ENCODE measurements at places on chromosomes 4 and X. TPM values are rescaled to one million over a fixed set of nuclear protein-coding genes. Genes with fewer than 3 reads are reported as not detected.

- peaks cover 74% of the 10 kb centered on the region for H3K4me1 ChIP-seq
- H3K4me3 ChIP-seq = peak overlapping the region; percentile 22
- peaks cover 8% of the 10 kb centered on the region for H3K27me3 ChIP-seq
- peak; percentile 81 for DNase-seq
- H3K36me3 ChIP-seq = peaks cover 9% of the 10 kb centered on the region
These were observed 50.3 kb downstream of the MAML3 start for GRCh38 chr4:140103676-140104075.

Gene BTK
- 0.10 TPM for total RNA-seq

Gene SPANXA2
- not detected for total RNA-seq

Gene CDS1
- total RNA-seq = 0.33 TPM

DNA sequence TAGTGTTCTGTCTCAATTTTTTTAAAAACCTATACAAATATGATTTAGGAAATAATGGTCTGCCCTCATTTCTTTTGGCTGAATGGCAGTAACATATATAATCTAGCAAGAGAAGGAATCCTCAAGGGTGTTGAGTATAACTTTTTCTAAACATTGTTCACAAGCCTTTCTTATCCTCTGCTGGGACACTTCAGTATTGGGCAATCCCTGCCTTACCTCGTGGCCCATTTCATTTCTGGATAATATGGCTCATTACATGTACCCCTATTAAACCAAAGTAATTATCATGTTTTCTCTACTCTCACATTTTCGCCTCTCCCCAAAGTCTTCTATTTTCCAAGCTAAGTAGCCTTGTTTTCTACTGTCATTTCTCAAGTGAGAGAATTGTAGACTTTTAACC is 110.8 kb upstream of the STIM2 start:
- H3K4me1 ChIP-seq = peaks cover 19% of the 10 kb centered on the region
- H3K36me3 ChIP-seq = peaks cover 12% of the 10 kb centered on the region
- peaks cover 3% of the 10 kb centered on the region for H3K27me3 ChIP-seq
- no peak overlapping the region for H3K4me3 ChIP-seq
- DNase-seq = no peak
- no peak overlapping the region for H3K27ac ChIP-seq

Gene CXXC4
- total RNA-seq = not detected

GRCh38 chr4:84031401-84031800 is 467.7 kb downstream of the NKX6-1 start:
- no peak overlapping the region for H3K4me3 ChIP-seq
- H3K27ac ChIP-seq = no peak overlapping the region
- no peaks in the 10 kb centered on the region for H3K4me1 ChIP-seq

Gene PABPC4L
- total RNA-seq = not detected

- no peak overlapping the region for H3K27ac ChIP-seq
- H3K27me3 ChIP-seq = no peaks in the 10 kb centered on the region
- no peak overlapping the region for H3K4me3 ChIP-seq
- H3K4me1 ChIP-seq = peaks cover 24% of the 10 kb centered on the region
- peaks cover 66% of the 10 kb centered on the region for H3K36me3 ChIP-seq
These were observed 37.8 kb downstream of the ADD1 start for GRCh38 chr4:2881431-2881830.

- H3K36me3 ChIP-seq = no peaks in the 10 kb centered on the region
- no peak for DNase-seq
- no peaks in the 10 kb centered on the region for H3K27me3 ChIP-seq
- H3K4me3 ChIP-seq = no peak overlapping the region
- no peaks in the 10 kb centered on the region for H3K4me1 ChIP-seq
These were observed 41.2 kb upstream of the SMAD1 start for GRCh38 chr4:145440292-145441007.

All from activated CD4-positive, alpha-beta memory T cell treated with anti-CD3 and anti-CD28 coated beads, Interleukin-2, amount 10 ng/mL, durations not matched to agents 7 days and 5 days (primary cell).